ENCODE measurements at places on chromosomes 5 and 9.
A peak's percentile ranks its signal among the peaks of the same experiment; 100 is the strongest.

DNA sequence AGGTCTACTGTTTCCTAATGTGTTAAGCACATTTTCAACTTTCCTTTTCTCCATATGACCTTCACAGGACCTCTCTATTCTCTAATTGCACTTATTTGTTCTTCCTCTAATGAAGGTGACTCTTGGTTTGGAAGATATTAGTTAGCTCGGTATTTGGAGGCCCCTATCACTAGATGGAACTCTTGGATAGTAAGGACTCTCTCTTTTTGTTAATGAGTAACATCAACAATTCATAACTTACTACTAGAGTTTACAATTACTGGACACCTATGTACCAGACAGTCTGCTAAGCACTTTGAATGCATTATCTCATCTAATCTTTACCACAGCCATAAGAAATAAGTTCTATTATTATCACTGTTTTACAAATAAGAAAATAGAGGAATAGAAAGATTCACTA lies 23.4 kb upstream of the PAM start:
- DNase-seq: no peak

- no peak for DNase-seq
Observed at GRCh38 chr5:64693636-64694035, 3.3 kb downstream of the SHISAL2B start.

DNA sequence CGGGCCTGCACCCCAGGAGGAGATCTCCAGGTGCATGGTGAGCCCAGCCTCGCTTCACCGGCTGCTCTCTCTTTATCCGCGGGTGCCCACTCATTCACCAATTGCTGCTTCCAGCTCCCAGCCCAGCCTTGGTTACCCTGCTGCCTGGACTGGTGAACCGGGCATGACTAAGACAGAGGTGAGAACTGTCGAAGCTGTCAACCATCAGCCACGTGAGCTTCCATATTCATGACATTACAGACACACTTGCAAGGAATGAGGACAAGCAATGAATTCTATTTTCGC lies 220.5 kb downstream of the ROR2 start:
- no peak for DNase-seq

- no peak for DNase-seq
Observed at GRCh38 chr9:89845321-89845720, 240.5 kb downstream of the GADD45G start.

DNA sequence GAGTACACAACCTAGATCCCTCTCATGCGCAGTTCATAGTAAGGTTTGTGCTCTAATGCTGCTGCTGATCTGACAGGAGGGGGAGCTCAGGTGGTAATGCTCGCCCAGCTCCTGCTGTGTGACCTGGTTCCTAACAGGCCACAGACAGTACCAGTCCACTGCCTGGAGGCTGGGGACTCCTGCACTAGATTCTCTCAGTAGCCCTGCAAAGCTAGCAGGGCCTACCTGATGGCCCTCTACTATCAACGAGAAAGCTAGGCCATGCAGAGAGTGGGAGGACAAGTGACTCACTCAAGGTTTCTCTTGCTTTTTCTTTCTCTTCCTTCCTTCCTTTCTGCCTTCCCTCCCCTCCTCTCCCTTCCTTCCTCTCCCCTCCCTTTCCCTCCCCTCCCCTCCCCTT lies 55.1 kb upstream of the TEX48 start:
- peak; percentile 35 for DNase-seq

DNA sequence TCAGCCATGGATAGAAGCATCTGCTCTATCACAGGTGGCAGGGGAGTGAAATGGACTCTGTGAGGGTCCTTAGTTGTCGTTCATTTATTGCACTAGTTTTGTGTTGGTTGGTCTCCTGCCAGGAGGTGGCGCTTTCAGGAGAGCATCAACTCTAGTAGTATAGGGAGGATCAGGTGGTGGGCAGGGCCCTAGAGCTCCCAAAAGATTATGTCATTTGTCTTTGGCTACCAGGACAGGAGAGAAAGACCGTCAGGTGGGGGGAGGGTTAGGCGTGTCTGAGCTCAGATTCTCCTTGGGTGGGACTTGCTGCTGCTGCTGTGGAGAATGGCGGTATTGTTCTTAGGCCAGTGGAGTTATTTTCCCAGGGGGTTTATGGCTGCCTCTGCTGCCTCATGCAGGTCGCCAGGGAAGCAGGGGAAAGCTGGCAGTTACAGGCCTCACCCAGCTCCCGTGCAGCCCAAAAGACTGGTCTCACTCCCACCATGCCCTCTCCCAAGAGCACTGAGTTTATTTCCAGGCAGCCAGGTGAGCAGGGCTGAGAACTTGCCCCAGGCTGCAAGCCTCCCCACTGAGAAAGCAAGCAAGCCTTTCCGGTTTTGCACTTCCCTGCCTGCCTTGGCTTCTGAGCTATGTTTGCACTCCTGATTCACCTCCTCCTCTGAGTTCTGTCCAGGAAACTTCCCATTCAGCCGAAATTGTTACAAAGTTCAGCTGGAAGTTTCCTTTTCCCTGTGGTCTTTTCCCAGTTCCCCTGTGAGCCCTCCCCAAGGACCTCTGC lies 317.3 kb downstream of the TAF11L14 start:
- DNase-seq: no peak

DNA sequence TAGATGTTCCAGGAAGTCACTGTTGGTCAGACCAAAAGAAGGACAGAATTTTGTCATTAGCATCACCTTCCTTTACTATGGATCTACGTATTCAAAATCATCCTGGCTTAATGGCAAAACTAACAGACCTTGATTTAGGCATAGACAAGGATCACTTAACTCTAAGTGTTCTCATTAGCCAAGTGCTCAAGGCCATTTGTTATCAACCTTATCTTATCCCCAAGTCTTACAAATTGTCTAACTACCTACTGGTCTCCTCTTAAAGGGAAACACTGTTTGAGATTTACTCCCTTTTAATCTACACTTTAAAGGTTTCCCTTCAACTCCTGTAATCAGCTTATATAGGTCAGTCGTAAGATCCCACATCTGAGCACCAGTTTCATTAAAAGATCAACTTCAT lies 1197.5 kb upstream of the C9orf72 start:
- DNase-seq: no peak

- DNase-seq: no peak
Observed at GRCh38 chr5:24080046-24080445, 564.7 kb downstream of the CDH10 start.

- peak; percentile 22 for DNase-seq
Observed at GRCh38 chr9:104091708-104092107, 2.4 kb upstream of the SMC2 start.

- no peak for DNase-seq
Observed at GRCh38 chr5:141001446-141001843, 35.2 kb downstream of the PCDHAC2 start.

GRCh38 chr9:85430659-85431338 lies 311.0 kb downstream of the AGTPBP1 start:
- no peak for DNase-seq

GRCh38 chr5:34916518-34916917 lies 1.0 kb downstream of the BRIX1 start:
- no peak for DNase-seq

DNA sequence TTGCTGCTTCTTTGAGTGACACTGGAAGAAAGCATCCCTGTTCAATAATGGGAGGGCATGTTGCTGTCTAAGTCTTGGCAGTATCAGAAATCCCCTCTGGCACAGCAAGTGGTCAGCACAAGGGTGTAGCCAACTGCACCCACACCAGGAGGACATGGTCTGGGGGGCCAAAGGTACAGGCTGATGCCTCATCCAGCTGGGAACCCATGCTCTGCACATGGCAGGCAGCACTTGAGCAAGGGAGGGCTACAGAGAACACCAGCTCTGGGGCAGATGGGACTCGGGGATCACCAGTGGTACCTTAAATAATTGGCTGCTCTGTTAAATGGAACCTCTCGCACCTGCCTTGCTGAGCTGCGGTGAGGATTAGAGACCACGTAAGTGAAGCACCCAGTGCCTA lies 265.2 kb downstream of the SYK start:
- no peak for DNase-seq

Data from stimulated activated naive CD8-positive, alpha-beta T cell treated with anti-CD3 and anti-CD28 coated beads, Interleukin-15, amount 100 ng/mL, for 72 hours (primary cell).